ENCODE measurements at places on chromosomes 1 and 21. TPM values are rescaled to one million over a fixed set of nuclear protein-coding genes. Genes with fewer than 3 reads are reported as not detected.

DNA sequence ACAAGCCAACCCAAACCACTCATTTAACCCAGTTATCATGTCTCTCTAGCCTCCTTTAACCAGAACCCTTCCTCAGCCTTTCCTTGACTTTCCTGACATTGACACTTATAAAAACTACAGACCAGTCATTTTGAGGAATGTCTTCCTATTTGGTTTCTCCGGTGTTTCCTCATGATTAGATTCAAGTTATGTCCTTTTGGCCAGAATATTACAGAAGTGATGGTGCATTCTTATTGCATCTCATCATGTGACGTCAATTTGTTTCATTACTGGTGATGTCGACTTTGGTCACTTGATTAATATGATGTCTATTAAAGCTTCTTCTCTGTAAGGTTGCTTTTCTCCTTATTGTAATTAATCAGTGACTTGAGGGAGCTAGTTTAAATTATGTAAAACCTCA is 6.1 kb upstream of the RCSD1 start:
- no peak for DNase-seq

AVPR1B gene
- total RNA-seq, result not detected

DNA sequence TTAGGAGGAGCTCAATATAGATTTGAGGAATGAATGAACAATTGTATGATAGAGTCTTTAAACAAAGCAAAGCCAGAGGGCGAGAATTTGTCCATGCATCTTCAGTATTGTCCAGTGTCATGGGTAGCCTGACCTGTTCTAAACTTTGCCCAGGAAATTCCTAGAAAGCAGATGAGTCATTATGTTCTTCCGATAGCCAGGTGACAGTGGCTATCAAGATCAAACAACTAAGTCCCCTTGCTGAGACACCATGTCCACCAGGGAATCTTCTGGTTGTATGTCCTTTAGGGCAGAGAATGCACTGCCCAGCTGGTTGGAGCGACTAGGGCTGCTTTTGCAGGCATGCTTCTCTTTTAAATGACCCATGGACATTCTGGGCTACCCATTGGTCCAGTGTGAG is 1.8 kb upstream of the SLC26A9 start:
- DNase-seq, result no peak

GRCh38 chr1:90100566-90100965 is 105.7 kb downstream of the ZNF326 start:
- DNase-seq, result no peak

DNA sequence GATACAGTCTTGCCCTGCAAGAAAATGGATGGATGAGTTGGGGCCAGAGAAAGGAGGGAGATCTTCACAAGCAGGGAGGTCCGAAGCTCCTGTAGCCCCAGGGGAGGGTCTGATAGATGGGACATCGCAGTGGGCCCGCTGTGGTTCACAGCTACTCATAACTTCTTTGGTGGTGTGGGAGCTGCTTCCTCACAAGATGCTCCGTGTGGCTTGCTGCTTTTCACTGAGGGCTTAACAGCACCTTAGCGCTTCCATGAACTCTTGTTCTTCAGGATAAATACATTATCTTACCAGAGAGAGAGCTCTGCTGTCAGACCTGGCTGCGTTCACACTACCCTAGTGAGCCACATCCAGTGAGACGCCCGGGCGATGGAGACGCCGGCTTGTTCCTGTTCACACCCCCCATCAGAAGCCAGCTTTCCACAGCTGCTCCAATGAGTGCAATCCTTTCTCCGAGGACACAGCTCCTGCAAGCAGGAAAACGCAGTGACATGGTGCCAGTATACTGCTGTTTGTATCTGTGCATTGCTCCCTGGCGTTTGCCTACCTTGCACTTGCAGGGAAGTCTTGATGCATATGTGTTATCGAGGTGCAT is 599.8 kb downstream of the AJAP1 start:
- no peak for DNase-seq

- no peak for DNase-seq
Measured at GRCh38 chr1:219269171-219269570, 95.5 kb downstream of the LYPLAL1 start.

GCSAML gene
- not detected for total RNA-seq

AMPD1 gene
- total RNA-seq, result not detected

DLGAP3 gene
- 0.69 TPM for total RNA-seq

GRCh38 chr21:29232530-29233255 is 66.0 kb upstream of the BACH1 start:
- no peak for DNase-seq

GRCh38 chr1:198495631-198496030 is 44.8 kb downstream of the ATP6V1G3 start:
- no peak for DNase-seq

DNA sequence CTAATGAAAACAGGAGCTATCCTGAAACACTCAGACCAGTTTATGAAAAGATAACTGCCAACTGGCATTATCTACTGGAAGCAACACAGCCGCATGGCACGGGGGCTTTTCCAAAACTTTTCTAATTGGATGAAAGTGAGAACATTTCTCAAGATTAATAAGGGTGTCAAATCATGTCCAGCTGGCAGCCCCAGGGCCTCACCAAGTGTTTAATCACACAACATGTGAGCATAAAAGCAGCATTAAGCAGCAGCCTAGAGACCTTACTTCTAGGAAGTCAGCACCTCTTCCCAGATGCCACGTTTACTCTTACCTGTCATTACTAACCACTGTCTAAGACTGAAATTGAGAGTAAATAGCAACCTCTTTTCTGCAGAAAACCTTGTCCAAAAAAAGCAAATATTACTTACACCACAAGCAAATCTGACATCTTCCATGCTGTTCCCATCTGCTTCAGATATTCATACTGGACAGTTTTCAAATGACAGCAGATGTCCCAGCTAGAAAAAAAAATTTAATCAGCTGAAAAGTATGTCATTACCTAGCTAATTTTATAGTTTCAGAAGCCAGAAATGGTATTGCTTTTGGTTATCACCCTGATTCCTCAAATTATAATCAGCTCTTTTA is 341.5 kb upstream of the ZP4 start:
- no peak for DNase-seq

DNA sequence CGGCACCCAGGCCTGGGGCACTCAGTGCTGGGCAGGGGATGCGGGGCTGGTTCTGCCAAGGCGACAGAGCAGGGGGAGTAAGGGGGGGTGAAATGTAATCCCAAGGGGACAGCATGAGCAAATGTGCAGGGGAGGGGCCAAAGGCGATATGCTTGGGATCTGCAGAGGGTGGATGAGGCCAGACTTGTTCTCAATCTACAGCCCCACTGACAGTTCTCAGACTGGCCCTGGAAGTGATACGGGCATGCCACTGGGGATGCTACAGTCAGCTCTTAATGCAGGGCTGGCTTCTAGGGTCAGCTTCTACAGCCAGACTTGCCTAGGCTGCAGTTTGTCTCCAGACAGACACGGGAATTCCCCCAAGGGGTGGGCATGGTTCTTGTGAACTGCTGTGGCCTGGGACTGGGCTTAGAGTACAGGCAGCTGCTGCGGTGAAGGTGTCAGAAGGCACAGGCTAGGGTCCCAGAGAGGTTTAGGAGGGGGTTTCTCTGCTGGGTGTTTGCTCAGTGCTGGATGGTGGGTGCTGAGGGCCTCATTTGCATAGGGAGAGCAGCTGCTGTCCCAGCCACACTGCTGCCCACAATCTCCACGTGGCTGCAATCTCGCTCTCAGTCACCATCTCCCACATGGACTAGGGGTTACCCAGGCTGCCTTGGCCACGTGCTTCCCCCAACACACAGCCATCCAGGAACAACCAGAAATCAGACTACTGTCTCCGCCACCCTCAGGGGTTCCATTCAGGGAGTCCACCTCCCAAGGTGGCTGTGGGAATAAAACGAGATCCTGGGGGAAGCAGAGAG is 190.1 kb downstream of the HIVEP3 start:
- peak; percentile 78 for DNase-seq

DNA sequence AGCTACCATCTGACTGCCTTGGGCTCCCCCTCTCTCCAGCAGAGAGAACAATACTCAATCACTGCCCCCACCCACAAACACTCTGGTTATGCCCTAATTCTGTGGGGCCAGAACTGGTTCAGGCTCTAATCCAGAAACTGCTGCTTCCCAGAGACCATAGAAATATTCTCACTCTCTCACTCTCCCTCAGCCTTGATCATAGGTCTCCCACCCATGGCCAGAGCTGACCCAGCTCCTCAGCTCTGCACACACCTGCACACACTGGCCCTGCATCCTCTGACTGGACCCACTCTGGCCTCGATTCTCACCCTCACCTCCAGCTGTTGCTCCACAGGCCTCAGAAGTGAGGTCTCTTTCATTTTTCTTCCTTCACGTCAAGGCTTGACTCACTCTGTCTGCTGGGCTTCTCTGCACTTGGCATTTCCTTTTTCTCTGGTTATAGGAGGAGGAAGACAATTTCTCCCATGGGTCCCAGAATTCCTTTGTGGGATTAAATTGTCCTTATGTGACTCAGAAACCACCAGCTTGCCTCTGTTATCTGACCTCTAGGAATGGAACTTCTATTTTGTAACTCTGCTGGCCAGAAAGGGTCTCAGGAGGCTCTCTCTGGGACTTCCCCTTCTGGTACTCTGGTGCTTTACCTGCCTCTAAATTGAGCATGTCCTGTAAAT is 15.6 kb upstream of the ZMYM6 start:
- no peak for DNase-seq

GRCh38 chr1:100517515-100517914 is 20.4 kb upstream of the GPR88 start:
- DNase-seq, result no peak

DNA sequence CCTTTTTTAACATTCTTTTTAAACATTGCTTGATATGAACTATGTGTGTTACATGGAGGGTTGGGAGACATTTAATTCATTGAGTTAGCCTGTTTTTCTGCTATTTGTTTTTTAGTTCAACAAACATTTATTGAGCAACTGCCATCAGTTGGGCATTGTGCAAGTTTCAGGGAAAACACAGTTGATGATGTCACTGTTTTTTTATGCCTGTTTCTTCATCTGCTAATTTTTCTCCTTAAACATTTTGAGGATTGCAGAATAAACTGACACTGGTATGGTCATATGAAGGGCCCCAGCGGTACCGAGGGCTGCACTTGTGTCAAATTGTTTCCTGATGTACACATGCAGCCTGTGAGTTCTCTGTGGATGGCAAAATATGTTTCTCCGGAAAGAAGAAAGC is 253.0 kb downstream of the FGGY start:
- DNase-seq, result no peak

TAS1R1 gene
- total RNA-seq, result not detected

DNA sequence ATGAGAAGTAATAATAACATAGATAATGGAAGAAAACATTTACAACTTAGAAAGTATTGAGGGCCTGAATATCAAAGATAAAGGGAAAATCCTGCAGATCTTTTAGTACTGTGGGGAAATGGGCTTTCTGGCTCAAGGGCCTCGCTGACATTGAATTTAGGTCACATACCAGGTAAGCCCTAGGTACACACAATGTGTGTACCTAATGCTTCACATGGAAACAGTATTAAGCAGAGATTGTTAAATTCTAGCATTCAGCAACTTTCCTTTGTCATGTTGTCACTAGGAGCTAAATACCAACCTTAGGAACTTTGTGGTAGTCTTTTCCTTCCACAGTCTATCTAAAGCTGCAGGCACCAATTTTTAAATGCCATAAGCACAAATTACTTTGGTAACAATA is 49.7 kb downstream of the ODF2L start:
- DNase-seq, result no peak

DNA sequence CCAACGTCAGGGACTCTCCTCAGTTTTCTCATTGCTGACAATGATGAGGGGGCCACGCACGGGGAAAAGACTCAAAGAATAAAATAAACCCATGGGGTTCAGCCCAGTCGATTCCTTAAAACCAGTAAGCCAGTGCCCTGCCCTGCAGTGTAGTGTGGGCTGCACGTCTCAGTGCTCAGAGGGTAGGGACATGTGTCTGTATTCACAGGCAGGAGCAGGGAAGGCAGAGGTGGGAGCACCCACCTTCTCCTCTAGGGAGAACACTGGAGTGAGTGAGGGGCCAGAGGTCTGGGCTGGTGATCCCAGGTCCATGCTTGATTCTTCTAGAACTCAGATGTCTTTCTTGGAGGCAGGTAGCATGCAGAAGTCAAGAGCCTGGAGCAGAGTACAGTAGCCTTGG is 303.6 kb downstream of the MATN1 start:
- no peak for DNase-seq

- no peak for DNase-seq
Measured at GRCh38 chr1:35864813-35865212, 18.2 kb upstream of the AGO1 start.

DNA sequence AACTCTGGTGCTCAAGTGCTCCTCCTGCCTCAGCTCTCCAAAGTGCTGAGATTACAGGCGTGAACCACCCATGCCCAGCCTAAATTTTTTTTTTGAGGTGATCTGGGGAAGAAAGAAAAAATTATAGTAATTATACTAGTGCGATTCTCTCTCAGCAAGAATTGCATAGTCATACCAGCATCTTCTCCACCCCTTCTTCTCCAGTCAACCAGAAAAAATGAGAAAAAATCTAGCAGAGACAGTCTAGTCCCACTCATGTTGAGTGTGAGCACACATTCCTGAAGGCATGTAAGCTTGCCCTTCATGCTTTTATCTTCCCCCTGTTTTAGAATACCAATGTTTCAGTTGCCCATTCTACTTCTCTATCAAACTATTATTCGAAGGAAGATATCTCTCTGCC is 207.6 kb downstream of the S1PR1 start:
- DNase-seq, result no peak

DNA sequence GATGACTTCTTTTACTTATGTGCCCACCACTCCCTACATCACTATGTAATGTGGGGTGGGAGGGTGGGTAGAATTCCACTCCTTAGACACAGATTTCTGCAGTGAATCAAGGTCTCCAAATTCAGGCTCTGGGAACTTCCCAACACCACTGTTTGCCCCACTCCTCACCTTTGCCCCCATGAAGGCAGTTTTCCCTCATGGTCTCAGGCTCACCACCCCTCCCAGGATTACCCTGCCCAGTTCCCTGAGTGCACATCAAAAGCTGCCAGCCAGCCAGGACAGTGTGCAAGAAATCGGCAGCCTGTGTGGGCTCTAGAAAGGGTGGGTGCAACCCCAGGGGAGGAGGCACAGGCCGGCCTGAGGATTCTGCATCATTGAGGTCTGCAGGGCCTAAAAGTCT is 14.8 kb downstream of the NENF start:
- DNase-seq, result no peak

CBR3 gene
- total RNA-seq, result 13.7 TPM

DNA sequence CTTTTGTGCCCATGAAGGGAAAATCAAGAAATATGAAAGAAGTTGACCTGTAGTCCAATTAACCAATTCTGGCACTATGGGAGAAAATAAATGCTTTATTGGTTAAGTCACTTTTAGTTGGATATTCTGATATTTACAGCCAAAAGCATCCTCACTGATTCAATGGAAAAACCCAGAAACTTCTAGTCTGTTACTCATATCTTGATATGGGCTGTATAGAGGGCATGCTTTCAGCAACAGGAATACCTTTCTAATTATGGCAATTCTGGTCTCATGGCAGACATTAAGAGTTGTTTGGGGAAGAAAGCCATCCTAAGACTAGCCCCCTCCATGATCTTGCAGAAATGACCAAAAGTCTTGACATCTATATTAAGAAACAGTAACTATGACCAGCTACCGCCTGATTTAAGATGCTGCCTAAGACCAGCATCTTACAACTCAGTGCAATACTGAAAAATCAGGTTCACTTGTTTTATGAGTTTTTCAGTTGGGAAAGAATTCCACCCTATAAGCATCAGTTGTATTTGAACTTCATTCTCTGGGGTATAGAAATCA is 91.5 kb upstream of the VAV3 start:
- no peak for DNase-seq

Measured in activated naive CD4-positive, alpha-beta T cell treated with anti-CD3 and anti-CD28 coated beads for 36 hours (primary cell).